ENCODE measurements at places on chromosomes 5 and 9. TPM values are rescaled to one million over a fixed set of nuclear protein-coding genes. Genes with fewer than 3 reads are reported as not detected.

SLC6A19 gene
- total RNA-seq = not detected

FRMD3 gene
- 0.62 TPM for total RNA-seq

PCDHGA5 gene
- 0.11 TPM for total RNA-seq

GDA gene
- not detected for total RNA-seq

PCDHB7 gene
- total RNA-seq = not detected

Measured in CD8-positive, alpha-beta memory T cell (primary cell).